ENCODE measurements at places on chromosomes 7 and 10. TPM values are rescaled to one million over a fixed set of nuclear protein-coding genes. Genes with fewer than 3 reads are reported as not detected.

- DNase-seq = no peak
These were observed 23.2 kb downstream of the NDUFB2 start for GRCh38 chr7:140719721-140720120.

DNA sequence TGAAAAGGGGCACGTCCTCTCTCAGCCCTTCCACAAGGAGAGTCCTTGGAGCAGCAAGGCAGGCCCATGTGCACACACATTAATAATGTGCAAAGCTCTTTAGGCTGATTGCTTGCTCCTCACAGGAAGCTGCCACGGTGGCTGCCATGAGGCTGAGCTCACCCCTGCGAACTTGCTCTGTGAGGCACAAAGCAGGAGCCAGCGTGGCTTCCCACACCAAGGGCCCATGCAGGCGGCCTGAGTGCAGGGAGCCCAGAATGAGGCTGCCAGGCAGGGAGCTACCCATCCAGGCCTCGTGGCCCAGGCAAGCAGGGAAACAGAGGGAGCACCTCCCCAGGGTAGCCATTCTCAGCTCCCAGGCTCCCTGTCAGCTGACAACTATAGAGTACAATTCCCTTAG is 242.9 kb downstream of the GRID1 start:
- DNase-seq = no peak

GRCh38 chr7:128110641-128111364 is 79.6 kb upstream of the LRRC4 start:
- no peak for DNase-seq

GRCh38 chr10:114541081-114541796 is 116.8 kb downstream of the ABLIM1 start:
- DNase-seq = no peak

DNA sequence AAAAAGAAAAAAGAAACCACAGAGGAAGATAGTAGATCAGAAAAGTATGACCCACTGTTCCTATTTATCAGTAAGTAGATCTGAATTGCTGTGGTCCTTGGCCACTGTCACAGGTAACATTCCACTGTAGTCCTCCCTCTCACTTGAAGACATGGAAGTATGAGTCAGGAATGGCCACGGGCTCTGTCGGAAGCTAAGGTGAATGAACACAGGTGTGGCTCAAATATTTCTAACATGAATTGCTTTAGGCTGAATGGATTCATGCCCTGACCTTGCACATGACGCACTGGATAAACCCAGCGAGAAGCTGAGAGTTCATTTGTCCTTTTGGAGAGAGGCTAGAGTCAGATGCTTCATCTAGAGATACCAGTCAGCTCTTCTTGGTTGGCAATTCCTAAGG is 224.5 kb upstream of the SP8 start:
- DNase-seq = no peak

DNA sequence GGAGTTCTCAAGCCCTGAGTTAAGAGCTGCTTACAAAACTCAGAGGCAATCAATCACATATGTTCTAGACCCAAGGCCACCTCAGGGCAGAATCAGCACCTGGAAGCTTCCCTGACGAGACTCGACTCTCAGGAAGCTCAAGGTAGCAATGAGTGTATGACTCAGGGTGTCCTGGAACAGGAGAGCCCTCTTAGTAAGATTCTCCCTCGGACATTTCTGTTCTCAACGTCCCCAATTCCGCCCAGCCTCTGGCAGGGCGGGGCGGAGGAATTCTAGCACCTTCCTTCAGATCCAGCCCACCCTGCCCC is 39.6 kb upstream of the PROSER2 start:
- no peak for DNase-seq

- no peak for DNase-seq
These were observed 10.4 kb downstream of the HTR7 start for GRCh38 chr10:90847436-90847835.

DNA sequence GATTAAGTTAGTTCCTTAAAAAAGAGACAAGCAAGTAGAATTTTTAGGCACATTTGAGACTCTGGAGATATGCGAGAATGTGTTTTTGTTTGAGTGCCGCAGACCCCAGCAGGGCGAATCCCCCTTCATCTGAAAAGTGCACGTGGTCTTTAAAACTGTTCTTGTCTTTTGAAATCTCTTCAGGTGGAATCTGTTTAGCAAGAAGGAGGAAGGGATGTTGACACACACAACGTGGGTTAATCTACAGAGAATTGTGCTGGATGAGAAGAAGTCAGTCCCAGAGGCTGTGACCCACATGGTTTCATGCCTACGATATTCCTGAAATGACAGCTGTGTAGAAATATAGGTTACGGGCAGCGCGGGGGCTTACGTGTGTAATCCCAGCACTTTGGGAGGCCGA is 27.1 kb upstream of the ZFAND2A start:
- DNase-seq = no peak

TMEM176A gene
- total RNA-seq = not detected

TRIL gene
- 9.5 TPM for total RNA-seq

HOXA10 gene
- total RNA-seq = 16.2 TPM

PDE6C gene
- total RNA-seq = not detected

MKRN1 gene
- total RNA-seq = 43.3 TPM

SH3PXD2A gene
- total RNA-seq = 5.5 TPM
